LHCN-M2 (cell line): ENCODE measurements at places on chromosomes 11 and 22.

- no peak for DNase-seq
Measured at GRCh38 chr11:113698515-113698914, 7.6 kb downstream of the TMPRSS5 start.

DNA sequence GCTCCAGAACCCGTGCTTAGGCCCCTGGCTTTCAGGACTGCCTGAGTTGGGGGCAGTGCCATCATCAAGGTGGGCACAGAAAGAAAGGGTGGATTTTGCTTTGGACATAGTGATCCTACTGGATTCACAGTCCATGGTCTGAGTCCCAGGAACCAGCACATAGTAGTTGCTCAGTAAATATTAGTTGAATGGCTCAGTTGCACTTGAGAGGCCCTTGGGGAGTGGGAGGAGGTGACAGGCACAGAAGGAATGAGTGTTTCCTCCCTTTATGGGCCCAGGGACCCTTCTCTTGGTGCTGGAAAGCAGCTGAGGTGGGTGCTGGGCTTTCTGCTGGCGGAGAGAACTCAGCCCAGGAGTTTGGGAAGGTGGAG, 16.6 kb downstream of the ARHGEF17 start:
- no peak for DNase-seq

- DNase-seq: peak; percentile 61
Measured at GRCh38 chr11:10301656-10302358, 3.1 kb upstream of the ADM start.

GRCh38 chr11:37512156-37512780, 914.2 kb upstream of the RAG2 start:
- DNase-seq: no peak

- no peak for DNase-seq
Measured at GRCh38 chr22:45887202-45888131, 89.5 kb downstream of the WNT7B start.

- peak; percentile 44 for DNase-seq
Measured at GRCh38 chr22:44702479-44703198, 635 bp downstream of the PRR5 start.

DNA sequence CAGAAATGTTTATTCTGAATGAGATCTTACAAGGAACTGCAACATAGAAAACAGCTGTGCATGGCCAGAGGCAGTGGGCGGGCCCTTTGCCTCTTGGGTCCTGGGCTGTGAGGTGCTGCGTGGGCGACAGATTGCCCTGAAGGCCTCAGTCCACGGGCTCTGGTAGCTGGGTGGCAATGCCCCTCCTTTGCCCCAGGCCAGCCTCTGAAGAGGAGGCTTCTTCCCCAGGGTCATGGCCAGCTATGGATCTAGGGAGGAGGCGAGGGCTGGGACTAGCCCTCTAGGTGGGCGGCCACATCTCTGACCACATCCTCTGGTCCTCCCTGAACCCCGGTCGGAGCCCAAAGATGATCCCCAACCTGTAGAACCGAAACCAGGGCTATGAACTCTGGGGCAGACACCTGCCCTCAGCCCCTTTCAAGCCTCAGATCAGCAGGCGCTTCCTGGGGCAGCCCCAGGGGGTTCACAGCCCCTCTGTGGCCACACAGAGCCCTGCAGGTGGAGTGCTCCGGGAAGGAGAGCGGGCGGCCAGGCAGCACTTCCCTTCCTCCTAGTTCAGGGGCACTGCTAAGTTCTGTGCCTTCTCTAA, 6.6 kb upstream of the CDC42BPG start:
- no peak for DNase-seq

GRCh38 chr11:3096909-3097530, 39.8 kb upstream of the CARS1 start:
- no peak for DNase-seq

- no peak for DNase-seq
Measured at GRCh38 chr22:38088629-38089473, 4.9 kb upstream of the SLC16A8 start.

DNA sequence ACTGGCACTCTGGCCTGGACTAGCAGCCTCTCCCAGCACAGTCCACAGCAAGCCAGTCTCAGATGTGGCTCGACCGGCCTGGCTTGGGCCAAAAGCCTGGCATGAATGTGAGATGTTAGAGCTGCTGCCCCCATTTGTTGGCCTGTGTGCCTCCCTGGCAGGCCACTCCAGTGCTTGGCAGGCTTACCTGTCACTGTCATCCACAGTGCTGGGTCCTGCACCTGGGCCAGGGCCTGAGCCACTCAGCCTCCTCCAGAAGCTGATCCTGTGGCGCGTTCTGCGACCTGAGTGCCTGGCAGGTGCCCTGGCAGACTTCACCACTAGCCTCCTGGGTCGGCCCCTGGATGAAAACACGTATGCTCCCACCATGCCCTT, 36.1 kb downstream of the RRP8 start:
- DNase-seq: no peak

- DNase-seq: no peak
Measured at GRCh38 chr11:123006860-123007542, 25.4 kb upstream of the BSX start.

GRCh38 chr11:112058103-112058502, 15.7 kb downstream of the PIH1D2 start:
- DNase-seq: no peak

GRCh38 chr22:29833392-29833965, 4.6 kb downstream of the ASCC2 start:
- DNase-seq: no peak
